Renal pelvis (tissue), 12 donors: ENCODE measurements at places on chromosomes 16 and 17. TPM values are rescaled to one million over a fixed set of nuclear protein-coding genes. Genes with fewer than 3 reads are reported as not detected.
A peak's percentile ranks its signal among the peaks of the same experiment; 100 is the strongest.

- DNase-seq, result no peak
These were observed 22.1 kb downstream of the ZFHX3 start for GRCh38 chr16:73025856-73026210.

DNA sequence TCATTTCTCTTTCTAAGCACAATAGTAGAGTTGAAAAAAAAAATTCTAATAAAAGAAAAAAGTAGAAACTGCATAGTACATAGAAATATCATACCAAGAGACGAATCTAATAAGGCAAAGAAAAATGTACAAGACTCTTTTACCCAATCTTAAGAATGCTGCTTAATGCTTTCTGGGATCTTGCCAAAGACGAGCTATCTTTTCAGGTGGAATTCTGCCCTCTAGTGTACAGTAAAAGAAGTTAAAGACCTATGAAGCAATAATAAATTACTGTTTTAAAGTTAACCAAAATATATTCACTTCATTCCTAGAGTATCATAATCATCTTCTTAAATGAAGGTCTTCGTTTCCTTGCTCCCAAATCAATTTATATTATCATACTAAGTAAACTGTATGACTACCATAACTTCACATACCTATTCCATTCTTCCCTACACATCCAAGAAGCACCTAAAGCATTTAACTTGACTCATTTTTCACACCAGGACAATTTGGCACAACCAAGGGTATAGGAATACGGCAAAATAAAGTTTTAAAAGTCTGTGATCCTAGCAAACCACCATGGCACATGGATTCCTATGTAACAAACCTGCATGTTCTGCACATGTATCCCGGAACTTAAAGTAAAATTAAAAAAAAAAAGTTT lies 47.7 kb downstream of the CFDP1 start:
- peak; percentile 79 for DNase-seq

DNA sequence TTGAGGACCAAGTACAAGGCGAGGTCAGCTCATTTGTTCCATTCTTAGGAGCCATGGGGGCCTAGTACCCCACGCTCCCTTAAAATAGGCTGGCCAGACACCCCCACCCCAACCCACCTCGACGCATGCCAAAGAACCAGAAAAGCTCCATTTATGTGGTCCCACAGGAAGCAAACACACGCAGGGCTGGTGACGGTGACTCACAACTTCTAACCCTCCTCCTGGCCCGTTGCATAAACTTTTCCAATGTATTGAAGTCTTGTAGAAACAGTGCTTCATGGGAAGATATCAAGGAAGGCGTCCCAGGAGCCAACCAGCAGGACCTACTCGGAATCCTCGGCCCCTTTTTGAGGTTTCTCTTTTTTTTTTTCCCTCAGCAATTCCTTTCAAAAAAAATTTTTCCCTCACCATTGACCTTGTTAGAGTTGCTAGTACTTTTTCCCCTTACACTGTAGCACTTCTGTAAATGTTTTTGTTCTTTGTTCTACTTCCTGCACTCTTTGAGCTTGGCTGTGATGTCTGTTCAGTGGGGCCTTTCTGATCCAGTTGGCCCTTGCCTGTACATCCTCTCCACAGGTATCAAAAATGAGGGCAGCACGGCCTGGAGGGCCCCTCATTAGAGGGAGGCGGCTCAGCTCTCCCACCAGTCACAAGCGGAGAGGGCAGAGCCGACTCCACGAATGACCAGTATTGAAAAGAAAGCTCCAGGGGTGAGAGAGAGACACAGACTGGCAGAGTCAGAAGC lies 208.3 kb downstream of the RGS9 start:
- DNase-seq, result no peak

- DNase-seq, result no peak
These were observed 89.3 kb upstream of the SDK2 start for GRCh38 chr17:73733517-73733916.

DNA sequence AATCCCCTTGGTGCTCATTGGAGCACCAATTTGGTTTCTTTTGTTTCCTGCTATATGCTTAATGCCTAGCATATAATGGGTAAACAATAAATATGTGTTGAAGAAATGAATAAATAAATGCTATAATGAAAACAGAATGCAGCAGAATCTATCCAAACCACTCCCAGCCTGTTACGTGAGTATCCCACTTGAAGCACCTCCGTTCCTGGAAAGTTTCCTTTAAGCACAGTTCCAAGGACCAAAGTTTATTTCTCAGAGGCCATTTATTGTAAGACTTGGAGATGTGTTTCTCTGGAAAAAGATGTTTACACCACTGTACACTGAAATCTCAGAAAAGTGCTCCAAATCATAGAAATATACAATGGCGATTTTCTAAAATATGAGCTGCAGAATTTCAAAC lies 187.0 kb downstream of the SOX9 start:
- DNase-seq, result no peak

- no peak for DNase-seq
These were observed 2.8 kb upstream of the PPP1R27 start for GRCh38 chr17:81837641-81838040.

The TBC1D3G gene
- polyA plus RNA-seq, result not detected
